Activated CD4-positive, alpha-beta memory T cell treated with anti-CD3 and anti-CD28 coated beads, Interleukin-2, amount 10 ng/mL, durations not matched to agents 7 days and 5 days (primary cell): ENCODE measurements at places on chromosomes 6 and 20. TPM values are rescaled to one million over a fixed set of nuclear protein-coding genes. Genes with fewer than 3 reads are reported as not detected.

GRCh38 chr6:150153905-150154492 lies 11.2 kb downstream of the PPP1R14C start:
- no peak for DNase-seq

GRCh38 chr20:45037050-45037449 lies 63.9 kb downstream of the KCNS1 start:
- no peak for DNase-seq

- no peak for DNase-seq
Observed at GRCh38 chr20:8788831-8789230, 280.1 kb upstream of the PLCB4 start.

DNA sequence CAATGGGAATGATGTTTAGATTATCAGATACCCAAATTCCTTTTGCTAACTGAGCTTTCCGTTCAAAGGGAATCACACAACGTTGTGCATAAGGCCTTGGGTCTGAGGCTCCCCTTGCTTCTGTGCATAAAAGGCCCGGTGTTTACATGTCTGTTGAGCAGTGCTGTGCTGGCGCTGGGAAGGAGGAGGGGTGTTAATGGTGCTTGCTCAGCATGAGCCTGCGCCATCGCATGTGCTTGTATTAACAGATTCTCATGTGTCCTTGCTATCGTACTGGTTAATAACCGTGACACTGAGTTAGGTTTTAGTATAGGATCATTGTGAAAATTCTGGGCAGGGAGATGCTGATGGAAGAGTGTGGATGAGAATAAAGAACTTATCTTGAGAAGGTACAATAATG lies 62.3 kb upstream of the TRAF3IP2 start:
- DNase-seq = no peak

DNA sequence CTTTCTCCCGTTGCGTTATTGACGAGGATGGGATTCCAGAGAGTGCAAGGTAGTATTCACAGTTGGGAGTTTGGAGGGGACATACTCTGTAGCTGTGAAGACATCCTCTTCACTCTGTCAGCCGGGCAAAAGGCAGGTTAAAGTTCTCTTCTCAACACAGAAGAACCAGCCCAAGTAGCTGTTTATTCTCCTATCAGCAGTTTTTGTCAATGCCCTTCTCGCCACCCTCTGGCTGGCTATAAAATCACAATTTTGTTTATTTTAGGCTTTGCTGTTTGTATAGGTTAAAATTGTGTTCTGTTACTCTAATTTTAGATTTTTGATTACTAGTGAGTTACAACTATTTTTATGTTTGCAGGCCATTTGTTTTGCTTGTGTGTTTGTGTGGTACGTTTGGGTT lies 37.9 kb upstream of the MAS1 start:
- DNase-seq = no peak

GRCh38 chr6:125193208-125193607 lies 39.6 kb downstream of the TPD52L1 start:
- DNase-seq = no peak

- DNase-seq = no peak
Observed at GRCh38 chr20:47253872-47254271, 102.6 kb downstream of the ZMYND8 start.

- no peak for DNase-seq
Observed at GRCh38 chr6:11291582-11291981, 59.1 kb upstream of the NEDD9 start.

DNA sequence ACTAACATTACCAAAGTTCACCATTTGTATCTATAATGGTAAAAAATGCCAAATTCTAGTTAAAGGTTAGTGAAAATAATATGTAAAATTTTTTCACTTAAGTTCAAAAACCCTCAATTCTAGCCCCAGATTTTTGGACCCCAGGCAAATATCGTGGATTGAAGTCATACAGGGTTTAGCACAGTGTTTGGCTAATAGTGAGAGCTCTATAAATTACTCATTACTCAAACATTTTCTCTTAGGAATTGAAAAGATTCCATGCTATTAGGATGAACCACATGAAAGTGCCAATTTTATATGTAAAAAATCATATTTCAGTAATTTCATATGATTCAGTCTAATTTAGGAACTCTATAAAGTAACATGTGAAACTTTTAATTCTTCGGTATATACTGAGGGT lies 170.3 kb upstream of the PREP start:
- no peak for DNase-seq

DNA sequence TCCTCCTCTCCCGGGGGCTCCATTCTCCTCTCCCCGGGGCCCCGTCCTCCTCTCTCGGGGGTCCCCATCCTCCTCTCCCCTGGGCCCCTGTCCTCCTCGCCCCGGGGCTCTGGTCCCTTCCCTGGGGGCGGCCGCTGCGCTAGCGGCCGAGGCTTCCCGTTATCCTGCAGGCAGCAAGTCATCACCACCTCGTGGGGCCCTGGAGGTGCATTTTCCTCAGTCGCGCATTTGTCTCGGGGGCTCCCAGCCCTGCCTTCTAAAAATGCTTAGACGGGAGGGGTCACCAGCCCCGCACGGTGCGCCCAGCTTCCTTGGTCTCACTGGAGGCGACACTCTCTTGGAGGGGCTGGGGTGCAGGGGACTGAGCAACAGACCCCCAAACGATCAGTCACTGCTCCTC lies 216.5 kb downstream of the QKI start:
- no peak for DNase-seq

HAO1 gene
- not detected for total RNA-seq

DNA sequence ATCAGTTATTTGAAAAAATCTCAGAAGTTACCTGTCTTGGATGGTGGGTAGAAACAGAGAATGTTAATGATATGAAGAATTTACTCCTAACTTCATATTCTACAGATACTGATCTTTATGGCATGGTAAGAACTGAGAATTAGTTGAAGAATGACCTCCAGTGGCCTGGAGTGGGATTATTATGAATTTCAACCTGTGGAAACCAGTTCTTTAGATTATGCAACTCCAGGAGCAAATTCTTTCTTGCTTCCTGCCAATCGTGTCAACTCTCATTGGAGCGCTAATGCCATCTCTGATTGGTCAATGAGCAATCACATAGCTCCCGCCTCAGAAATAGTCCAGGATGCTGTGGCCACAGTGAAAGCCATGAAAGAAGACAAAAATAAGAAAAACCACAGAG lies 40.6 kb downstream of the LYRM2 start:
- DNase-seq = no peak

PPIL6 gene
- total RNA-seq = not detected

GRCh38 chr6:11337306-11337705 lies 104.8 kb upstream of the NEDD9 start:
- DNase-seq = no peak

- no peak for DNase-seq
Observed at GRCh38 chr6:85673198-85674139, 30.8 kb upstream of the SYNCRIP start.

GRCh38 chr20:18831830-18832499 lies 18.4 kb downstream of the SCP2D1 start:
- DNase-seq = no peak

DNA sequence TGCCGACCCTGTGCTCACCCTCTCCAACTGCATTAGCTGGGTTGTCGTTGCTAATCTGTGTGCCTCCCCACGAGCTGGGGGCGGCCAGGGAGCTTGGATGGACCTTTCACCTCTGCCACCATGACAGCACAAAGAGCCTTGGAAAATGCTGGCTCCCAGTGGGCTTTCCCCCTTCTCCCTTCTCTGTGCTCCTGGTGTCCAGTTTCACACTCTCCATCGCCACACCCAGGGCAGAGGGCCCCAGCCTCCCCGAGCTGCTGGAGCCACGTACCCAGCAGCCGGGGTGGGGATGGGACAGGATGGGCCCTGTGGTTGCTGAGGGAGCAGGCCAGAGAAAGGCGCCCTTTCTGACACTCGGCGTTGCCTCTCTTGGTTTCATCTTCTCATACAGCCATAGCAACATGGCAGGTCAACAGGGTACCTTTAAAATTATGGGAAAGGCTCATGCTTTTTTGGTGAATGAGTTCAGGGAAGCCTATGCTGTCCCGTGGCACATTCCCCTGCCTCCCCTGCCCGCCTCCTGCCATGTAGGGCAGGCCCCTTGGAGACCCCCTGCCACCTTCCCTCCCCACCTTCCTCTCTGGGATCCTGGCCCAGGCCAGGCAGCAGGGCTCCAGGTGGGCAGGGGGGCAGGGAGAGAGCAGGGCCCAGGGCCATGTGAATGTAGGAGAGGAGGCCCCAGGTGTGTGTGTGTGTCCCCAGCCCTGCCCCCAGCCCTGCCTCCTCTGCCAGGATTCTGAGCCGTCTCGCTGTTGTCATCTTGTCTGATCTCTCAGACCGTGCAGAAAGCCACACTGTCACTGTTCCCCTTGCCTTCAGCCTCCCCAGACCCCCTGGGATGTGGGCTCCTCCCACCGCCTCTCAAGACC lies 85.2 kb upstream of the CCDC167 start:
- no peak for DNase-seq

DNA sequence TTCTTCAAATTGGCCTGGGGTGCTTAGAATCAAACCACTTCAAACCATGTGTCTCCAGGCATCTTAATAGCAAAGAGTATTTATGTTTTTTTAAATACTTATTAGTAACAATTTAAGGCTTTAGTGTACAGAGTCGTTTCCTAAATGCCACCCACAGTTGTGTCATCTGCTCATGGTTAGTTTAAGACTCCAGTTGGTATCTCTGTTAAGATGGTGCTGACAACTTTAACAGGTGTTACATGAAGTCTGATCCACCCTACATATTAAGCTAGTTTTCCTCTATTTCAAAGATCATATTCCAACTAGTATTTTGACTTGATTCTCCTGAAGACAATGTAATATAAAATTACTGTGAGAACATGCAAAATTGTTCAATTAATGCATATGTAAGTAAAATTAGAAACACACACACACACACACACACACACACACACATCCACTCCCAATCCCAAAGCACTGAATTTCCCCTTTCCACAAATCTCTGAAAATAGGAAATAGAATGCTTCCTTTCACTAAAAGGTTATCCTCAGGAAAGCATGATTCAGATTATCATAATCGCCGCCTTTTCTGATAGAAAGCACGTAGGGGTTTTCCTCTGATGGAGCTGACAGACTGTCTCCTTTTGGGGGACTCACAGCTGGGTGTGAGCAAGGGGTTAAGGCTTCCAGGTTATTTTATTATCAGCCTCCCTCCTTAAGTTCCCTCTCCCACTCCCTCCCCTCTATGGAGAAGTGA lies 10.5 kb downstream of the CNKSR3 start:
- DNase-seq = no peak

- DNase-seq = no peak
Observed at GRCh38 chr6:64502801-64503200, 867.2 kb downstream of the PHF3 start.

DNA sequence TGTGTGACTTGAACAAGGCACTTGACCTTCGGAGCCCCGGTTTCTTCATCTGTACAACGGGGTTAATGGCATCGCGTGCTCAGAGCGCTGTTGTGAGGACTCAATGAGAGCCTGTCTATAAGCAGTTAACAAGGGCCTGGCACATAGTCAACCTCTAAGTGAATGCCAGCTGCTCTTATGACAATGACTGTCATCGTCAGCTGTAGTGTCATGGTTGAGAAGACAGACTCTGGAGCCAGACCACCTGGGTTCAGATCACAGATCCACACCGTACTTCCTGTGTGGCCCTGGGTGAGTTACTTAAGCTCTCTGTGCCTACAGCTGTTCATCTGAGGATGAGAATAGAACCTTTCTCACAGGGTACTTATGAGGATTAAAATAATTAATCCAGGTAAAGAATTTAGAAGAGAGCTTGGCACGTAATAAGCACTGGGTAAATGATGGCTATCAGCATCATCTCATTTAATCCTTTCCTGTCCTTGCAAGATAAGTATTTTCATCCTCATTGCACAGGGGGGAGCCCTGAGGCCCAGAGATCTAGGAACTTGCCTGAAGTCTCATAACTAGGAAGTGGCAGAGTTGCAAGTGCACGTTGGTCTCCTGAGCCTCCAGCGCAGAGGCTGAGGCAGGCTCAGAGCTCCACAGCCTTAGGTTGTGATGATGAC lies 105.3 kb downstream of the EYA2 start:
- DNase-seq = no peak

RIN2 gene
- not detected for total RNA-seq

GRCh38 chr6:134172020-134172705 lies 119.7 kb upstream of the SLC2A12 start:
- DNase-seq = no peak

TPBG gene
- total RNA-seq = 0.10 TPM

- DNase-seq = peak; percentile 74
Observed at GRCh38 chr6:28988536-28989311, 16.4 kb downstream of the ZNF311 start.
